ENCODE measurements at places on chromosomes 3 and 15.

DNA sequence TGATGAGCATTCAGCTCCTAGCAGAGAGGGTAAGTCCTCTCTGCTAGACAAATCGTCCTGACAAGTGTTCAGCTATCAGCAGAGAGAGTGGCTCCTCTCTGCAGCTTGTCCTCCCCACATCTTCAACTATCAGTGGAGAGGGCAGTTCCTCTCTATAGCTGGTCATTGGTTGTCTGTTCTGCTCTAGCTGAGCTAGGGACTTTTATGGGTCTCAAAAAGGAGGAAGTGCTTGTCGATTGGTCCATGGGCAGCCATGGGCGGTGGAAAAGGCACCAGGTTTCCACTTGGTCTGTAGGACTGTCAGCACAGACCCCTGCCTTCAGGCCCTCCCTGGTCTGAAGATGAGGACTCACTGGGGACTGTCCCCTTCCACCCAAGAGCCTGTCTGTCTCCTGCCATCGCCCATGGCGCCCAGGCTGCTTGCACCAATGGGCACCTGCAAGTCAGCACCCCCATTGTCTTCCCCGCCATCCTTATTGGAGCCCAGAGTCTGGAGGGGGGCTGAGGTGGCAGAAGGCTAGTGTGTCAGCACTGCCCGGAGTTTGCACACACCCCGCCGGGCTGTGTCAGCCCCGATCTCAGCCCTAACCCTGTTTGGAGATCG lies 264.7 kb downstream of the ZBBX start:
- no peak for DNase-seq

- DNase-seq: no peak
Measured at GRCh38 chr3:46375814-46376213, 5.1 kb downstream of the CCR5 start.

- no peak for DNase-seq
Measured at GRCh38 chr3:62500556-62501288, 127.4 kb upstream of the FEZF2 start.

DNA sequence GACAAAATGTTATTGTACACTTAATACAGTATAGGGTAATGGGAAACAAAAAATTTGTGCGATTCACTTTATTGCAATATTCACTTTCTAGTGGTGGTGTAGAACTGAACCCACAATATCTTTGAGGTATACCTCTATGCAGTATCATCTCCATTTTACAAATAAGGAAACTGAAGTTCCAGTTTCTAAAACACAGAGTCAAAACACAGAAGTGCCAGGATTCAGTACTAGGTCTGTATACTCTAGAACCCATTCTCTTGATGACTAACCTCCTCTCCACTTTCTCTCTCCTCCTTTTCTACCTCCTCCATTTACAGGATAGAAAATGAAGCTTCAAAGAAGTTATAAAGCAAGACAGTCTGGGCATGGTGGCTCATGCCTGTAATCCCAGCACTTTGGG lies 62.2 kb downstream of the MB21D2 start:
- no peak for DNase-seq

DNA sequence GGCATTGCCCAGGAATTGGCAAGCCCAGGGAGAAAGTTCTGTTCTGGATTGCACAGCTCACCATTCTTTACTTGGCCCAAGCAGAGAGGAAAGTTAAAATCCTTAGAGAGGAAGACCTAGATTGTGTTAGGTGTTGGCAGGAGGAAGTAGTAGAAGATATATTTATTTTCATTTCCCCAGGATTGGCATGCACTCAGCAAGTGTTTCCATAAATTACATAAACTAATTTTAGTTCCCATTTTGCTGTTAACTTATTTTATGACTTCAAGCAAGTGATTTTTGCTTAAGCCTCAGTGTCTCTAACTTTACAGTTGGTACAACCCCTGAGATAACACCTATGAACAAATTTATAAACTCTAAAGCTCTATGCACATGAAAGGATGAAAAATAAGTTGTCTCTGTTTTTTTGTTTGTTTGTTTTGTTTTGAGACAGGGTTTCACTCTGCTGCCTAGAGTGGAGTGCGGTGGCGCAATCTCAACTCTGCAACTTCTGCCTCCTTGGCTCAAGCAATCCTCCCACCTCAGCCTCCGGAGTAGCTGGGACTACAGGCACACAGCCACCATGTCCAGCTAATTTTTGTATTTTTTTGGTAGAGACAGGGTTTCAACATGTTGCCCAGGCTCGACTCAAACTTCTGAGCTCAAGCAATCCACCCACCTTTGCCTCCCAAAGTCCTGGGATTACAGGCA lies 31.2 kb upstream of the TOP2B start:
- DNase-seq: no peak

- DNase-seq: no peak
Measured at GRCh38 chr3:189927975-189928895, 192.5 kb downstream of the P3H2 start.

- DNase-seq: no peak
Measured at GRCh38 chr3:149534671-149535332, 60.3 kb downstream of the TM4SF4 start.

GRCh38 chr3:47863391-47864128 lies 60.6 kb downstream of the DHX30 start:
- no peak for DNase-seq

DNA sequence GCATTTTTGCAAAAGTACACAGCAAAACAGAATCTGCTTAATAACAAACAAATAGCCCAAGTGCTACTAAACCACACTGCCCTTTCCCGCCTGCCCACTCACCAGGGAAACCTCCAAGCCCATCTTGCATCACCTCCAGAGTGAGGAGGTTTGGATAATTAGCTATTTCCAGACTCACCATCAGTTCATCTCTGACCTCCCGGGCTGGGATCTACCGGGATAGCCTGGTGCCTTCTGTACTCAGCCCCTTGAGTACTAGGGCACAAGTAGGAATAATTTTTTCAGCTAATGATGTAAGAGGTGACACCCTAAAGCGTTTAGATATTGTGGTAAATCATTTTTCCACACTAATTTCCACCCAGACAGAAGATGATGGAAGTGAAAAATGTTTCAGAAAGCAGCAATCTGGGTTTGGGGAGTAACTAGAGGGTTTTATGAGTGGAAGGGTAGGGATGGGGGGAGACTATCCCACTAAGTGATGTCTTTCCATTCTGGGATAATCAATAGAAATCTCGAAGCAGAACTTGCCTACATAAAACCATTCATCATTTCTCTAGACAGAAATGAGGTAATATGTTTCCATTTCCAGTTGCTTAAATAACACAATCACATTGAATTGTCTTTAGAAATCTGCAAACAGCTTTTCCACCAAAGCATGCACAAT lies 40.9 kb downstream of the TAFA4 start:
- no peak for DNase-seq

GRCh38 chr15:71647487-71647808 lies 162.9 kb upstream of the NR2E3 start:
- no peak for DNase-seq

DNA sequence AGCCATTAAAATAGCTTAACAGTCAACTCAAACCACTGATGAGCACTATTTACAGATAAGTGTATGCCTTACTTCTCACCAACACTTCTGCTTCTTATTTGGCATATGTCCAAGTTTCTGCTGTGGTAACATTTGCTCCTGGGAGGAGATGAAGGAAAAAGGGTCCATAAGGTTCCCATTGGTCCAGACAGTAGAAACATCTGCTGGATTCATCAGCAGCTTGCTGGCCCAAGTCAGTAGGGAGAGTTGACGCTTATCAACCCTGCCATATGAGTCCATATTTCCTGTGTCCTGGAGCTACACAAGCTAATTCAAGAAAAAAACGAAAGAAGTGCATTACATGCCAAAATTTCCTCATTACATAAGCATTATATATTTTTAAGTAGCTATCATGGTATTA lies 824.5 kb downstream of the CADM2 start:
- DNase-seq: no peak

DNA sequence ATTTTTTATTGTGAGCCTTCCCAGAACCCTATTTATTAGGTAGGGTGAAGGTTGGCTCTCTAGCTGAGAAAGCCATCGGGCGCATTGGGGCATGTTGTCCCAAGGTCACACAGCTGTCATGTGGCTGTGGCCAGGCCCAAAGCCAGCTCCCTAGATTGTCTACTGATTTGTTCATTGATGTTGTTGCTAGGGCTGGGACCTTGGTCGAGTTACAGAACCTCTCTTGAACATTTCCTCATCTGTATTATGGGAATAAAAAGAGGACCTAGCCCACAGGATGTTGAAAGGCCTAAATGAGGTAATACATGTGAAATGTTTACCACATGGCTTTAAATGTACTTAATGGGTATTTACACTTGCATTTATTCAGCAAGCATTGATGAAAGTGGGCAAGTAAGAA lies 252.5 kb downstream of the SUCLG2 start:
- DNase-seq: no peak
